ENCODE measurements at places on chromosomes 13 and 19.

DNA sequence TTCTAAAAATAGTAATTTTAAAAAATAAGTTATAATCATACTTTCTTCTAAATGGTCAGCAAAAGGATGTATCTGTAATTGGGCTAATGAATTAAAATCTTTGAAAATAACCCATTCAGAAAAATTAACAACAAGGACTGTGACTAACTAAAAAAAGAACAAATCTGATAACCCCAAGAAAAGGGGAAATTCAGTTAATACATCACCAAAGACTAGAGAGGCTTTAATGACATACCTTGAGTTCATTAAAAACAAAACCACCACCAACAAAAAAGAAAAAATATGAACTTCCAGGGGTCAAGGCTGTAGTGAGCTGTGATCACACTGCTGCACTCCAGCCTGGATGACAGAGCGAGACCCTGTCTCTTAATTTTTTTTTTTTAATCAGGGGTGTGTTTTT is 121.8 kb downstream of the TBC1D4 start:
- H3K4me3 ChIP-seq: no peak overlapping the region
- H3K36me3 ChIP-seq: no peaks in the 10 kb centered on the region
- H3K27me3 ChIP-seq: no peaks in the 10 kb centered on the region
- no peak for DNase-seq

DNA sequence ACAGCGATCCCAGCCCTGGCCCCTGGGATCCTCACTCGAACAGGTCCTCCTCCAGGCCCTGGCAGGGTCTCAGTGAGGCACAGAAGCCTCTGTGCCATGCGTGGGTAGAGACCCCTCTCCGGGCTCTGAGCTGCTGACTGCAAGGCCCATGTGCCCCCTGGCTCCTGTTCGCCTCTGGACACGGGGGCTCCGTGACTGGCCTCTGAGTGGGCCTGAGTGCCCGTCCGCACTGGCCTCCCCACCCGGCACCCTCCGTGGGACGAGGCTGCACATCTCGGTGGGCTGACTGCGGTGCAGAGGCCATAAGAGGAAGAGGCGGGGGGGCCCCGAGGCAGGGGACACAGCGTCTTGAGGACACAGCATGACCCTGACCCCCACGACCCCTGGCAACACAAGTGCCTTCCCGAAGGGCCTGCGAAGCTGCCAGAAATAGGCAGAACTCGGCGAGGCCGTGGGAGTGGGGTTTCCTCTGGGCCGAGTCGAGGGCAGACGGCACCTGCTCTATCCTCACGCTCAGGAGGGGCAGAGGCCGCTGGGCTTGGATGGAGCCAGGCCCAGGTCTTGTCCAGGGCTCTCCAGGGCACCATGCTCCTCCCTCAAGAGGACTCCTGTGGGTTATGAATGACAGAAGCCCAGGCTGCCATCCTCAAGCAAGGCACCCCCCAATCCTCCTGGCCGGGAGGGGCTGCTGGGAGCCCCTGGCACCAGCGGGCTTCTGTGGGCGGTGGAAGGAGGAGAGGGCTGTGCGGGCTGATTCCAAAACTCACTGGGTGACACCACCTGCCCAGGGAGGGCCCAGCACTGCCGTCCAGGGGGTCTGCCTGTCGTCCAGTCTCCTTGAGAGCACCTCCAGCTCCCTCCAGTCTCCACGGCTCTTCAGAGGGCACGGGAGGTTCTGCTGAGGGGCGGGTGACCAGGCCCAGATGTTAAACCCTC is 52.6 kb downstream of the RASA3 start:
- H3K36me3 ChIP-seq: peaks cover 30% of the 10 kb centered on the region
- DNase-seq: no peak
- no peaks in the 10 kb centered on the region for H3K27me3 ChIP-seq
- H3K4me1 ChIP-seq: peaks cover 53% of the 10 kb centered on the region
- H3K27ac ChIP-seq: no peak overlapping the region

- H3K4me3 ChIP-seq: no peak overlapping the region
- no peak for DNase-seq
- no peak overlapping the region for H3K27ac ChIP-seq
- peaks cover 19% of the 10 kb centered on the region for H3K27me3 ChIP-seq
- H3K4me1 ChIP-seq: peaks cover 15% of the 10 kb centered on the region
Measured at GRCh38 chr13:20124303-20124702, 36.5 kb downstream of the GJA3 start.

- DNase-seq: no peak
- no peak overlapping the region for H3K27ac ChIP-seq
- H3K36me3 ChIP-seq: peaks cover 7% of the 10 kb centered on the region
- no peaks in the 10 kb centered on the region for H3K27me3 ChIP-seq
- no peak overlapping the region for H3K4me3 ChIP-seq
Measured at GRCh38 chr13:111259058-111259457, 61.4 kb upstream of the TEX29 start.

DNA sequence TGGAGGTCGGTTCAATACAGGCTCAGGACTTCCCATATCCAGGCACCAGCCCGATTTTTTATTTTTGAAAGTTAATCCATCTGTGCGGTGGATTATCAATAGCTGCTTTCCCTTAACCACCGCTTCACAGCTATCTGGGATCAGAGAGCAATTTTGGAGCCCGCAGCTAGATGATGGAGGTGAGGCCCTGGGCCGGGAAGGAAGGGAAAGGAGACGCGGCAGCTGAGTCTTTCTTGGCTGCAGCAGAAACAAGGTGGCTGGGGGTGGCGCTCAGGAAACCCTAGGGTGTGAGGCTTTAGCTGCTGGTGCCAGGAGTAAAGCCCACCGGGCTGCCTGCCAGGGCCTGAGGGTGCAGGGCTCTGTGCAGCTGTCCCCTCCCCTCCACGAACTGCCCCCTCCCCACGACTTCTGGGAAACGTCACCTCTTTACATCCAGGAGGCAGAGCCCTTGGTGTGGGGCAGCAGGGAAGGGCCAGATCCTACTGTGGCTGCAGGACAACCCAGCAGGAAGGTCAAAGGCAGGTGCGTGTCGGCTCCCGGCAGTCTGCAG is 307.0 kb downstream of the ZNF536 start:
- no peak overlapping the region for H3K4me3 ChIP-seq
- no peak for DNase-seq
- H3K27ac ChIP-seq: no peak overlapping the region
- no peaks in the 10 kb centered on the region for H3K4me1 ChIP-seq
- H3K27me3 ChIP-seq: peaks cover 50% of the 10 kb centered on the region
- H3K36me3 ChIP-seq: no peaks in the 10 kb centered on the region

DNA sequence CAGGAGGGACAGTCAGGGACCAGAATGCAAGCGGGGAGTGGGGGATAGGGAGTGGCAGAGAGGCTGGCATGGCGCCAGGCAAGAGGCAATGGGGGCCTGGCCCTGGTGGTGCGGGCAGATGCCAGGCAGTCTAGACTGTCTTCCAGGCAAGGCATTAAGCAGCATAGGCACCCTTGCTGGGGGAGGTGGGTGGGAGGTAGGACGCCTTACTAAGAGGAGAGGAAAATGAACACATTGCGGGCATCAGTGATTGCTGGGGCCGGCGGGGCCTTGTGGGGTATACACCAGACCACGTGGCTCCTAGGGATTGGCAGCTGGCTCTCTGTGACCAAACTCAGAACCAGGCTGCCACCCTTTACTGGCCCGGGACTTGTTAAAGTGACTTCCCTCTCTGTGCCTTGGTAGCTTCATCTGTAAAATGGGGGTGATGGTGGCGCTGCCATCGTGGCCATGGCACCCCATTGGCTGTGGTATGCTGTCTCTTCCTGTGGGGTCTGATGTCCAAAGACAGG is 46.0 kb downstream of the DNM2 start:
- no peaks in the 10 kb centered on the region for H3K27me3 ChIP-seq
- peak overlapping the region; percentile 93 for H3K27ac ChIP-seq
- no peak for DNase-seq
- H3K4me3 ChIP-seq: peak overlapping the region; percentile 67
- H3K4me1 ChIP-seq: peaks cover 75% of the 10 kb centered on the region

DNA sequence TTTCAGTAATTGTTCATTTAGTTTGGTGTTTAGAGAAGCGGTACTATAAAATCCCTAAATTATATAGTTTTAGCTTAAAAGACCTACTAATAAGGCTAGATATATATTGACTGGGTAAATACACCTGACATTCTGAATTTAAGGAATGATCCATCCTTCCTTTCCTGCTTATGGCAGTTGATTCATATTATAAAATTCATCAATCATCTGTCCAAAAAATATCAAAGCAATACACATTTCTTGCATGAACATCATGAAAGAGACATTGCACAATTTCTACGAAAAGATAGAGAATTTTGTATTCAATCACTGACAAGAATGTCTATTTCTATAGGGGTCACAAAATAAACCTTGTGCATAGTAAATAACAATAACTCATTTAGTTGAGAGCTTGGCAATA is 514.9 kb downstream of the SLITRK6 start:
- no peaks in the 10 kb centered on the region for H3K4me1 ChIP-seq
- no peaks in the 10 kb centered on the region for H3K27me3 ChIP-seq
- DNase-seq: no peak
- peaks cover 1% of the 10 kb centered on the region for H3K36me3 ChIP-seq
- H3K27ac ChIP-seq: no peak overlapping the region

DNA sequence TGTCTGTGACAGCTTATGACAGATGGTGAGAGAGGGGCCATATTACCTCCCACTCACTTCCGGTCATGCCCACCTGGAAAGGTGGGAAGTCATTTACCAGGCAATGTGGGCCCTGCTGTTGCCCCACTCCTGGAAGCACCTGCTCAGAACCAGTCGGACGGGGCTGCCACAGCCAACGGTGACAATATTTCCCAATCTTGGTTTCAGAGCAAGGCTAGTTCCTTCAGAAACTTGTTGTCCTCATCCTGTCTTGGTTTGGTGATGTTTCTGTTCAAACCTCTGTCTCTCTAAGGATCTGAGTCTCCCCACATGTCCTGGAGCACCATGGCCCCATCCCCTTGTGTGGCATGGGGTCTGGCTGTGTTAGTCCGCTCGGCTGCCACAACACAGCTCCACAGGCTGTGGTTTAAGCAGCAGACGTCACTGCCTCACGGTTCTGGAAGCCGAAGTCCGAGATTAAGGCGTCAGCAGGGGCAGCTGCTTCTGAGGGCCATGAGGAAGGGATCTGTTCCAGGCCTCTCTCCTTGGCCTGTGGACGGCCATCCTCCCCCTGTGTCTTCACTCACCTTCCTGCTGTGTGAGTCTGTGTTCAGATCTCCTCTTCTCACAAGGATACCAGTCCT is 31.5 kb upstream of the SLC15A1 start:
- no peak overlapping the region for H3K4me3 ChIP-seq
- no peak overlapping the region for H3K27ac ChIP-seq
- H3K4me1 ChIP-seq: peaks cover 9% of the 10 kb centered on the region
- DNase-seq: no peak
- peaks cover 33% of the 10 kb centered on the region for H3K27me3 ChIP-seq
- H3K36me3 ChIP-seq: peaks cover 3% of the 10 kb centered on the region

- no peak for DNase-seq
- no peak overlapping the region for H3K27ac ChIP-seq
- peaks cover 20% of the 10 kb centered on the region for H3K27me3 ChIP-seq
Measured at GRCh38 chr13:98260357-98261164, 83.5 kb upstream of the RNF113B start.

- DNase-seq: no peak
- no peaks in the 10 kb centered on the region for H3K27me3 ChIP-seq
- no peak overlapping the region for H3K4me3 ChIP-seq
- peaks cover 11% of the 10 kb centered on the region for H3K4me1 ChIP-seq
Measured at GRCh38 chr19:42114412-42114811, 17.8 kb downstream of the POU2F2 start.

- H3K36me3 ChIP-seq: peaks cover 2% of the 10 kb centered on the region
- DNase-seq: no peak
- H3K4me3 ChIP-seq: peak overlapping the region; percentile 39
- no peaks in the 10 kb centered on the region for H3K27me3 ChIP-seq
Measured at GRCh38 chr13:25874064-25874737, 177.6 kb downstream of the SHISA2 start.

DNA sequence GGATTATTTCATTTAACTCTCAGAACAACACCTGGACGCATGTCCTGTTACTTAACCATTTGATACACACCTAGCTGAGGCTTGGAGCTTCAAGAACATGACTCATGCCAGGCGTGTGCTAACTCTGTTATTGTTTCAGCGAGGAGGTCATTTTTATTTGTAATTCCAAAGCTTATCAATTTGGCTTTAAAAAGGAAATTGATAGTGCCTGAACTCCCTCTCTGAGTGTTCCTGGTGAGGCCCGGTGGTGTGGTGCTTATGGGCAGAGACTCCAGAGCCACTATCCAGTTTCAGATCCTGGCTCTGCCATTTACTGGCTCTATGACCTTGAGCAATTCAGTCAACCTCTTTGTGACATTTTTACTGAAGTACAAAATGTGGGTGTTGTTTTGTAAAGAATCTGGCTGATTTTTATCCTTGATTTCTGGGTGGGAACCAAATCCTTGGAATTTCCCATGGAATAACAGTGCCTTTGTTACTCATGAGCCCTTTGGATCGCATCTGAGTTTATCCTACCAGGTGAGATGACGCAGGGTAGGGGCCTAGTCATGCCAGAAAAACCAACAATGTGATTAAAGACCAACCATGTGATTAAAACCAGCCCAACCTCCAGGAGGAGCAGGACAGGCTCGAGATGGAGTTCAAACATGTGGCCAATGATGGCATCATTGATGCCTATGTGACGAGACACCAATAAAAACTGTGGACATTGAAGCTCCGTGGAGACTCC is 198.8 kb downstream of the MYO16 start:
- DNase-seq: no peak
- H3K4me3 ChIP-seq: no peak overlapping the region
- H3K36me3 ChIP-seq: no peaks in the 10 kb centered on the region
- H3K27ac ChIP-seq: no peak overlapping the region

DNA sequence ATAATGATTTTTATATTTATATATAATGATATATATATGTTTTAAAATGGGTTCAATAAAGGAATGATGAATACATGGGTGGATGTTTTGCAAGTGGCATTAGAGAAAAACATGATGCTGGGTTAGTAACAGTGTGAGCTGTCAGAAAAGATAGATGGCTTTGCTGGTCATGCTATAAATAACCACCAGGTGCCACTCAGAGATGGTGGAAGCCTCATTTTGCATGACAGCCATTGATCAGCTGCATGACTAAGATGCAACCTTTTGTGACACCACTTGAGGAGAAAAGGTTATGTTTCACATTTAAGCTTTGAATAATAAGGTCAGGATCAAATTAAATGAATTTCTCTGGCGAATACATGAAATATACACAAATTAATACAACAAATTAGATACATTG is 737.7 kb downstream of the PCDH9 start:
- H3K27me3 ChIP-seq: no peaks in the 10 kb centered on the region
- H3K27ac ChIP-seq: no peak overlapping the region
- H3K4me1 ChIP-seq: no peaks in the 10 kb centered on the region
- H3K4me3 ChIP-seq: no peak overlapping the region

GRCh38 chr13:98664047-98664446 is 87.1 kb upstream of the STK24 start:
- peaks cover 6% of the 10 kb centered on the region for H3K4me1 ChIP-seq
- DNase-seq: no peak
- H3K27me3 ChIP-seq: peaks cover 29% of the 10 kb centered on the region
- no peak overlapping the region for H3K4me3 ChIP-seq

GRCh38 chr19:41977916-41978315 is 16.1 kb downstream of the ATP1A3 start:
- no peaks in the 10 kb centered on the region for H3K27me3 ChIP-seq
- peaks cover 7% of the 10 kb centered on the region for H3K36me3 ChIP-seq
- H3K27ac ChIP-seq: peak overlapping the region; percentile 75
- no peak for DNase-seq
